H7 (cell line): ENCODE measurements at places on chromosomes 11 and 22. TPM values are rescaled to one million over a fixed set of nuclear protein-coding genes. Genes with fewer than 3 reads are reported as not detected.
A peak's percentile ranks its signal among the peaks of the same experiment; 100 is the strongest.

The PITPNM1 gene
- total RNA-seq = 36.9 and 37.5 TPM in 2 replicates

The C1QTNF6 gene
- total RNA-seq = 4.9 and 5.4 TPM in 2 replicates

The GLB1L2 gene
- 3.7 and 4.1 TPM in 2 replicates for total RNA-seq

- peak; percentile 89 for DNase-seq
These were observed 28.8 kb downstream of the PRDM10 start for GRCh38 chr11:129973809-129974208.

GRCh38 chr11:18455686-18456372, at the start of gene LDHAL6A:
Gene LDHAL6A (plus strand): TSS chr11:18455856. CDS start chr11:18456681, 825 bp downstream.
- peak; percentile 51 for DNase-seq

DNA sequence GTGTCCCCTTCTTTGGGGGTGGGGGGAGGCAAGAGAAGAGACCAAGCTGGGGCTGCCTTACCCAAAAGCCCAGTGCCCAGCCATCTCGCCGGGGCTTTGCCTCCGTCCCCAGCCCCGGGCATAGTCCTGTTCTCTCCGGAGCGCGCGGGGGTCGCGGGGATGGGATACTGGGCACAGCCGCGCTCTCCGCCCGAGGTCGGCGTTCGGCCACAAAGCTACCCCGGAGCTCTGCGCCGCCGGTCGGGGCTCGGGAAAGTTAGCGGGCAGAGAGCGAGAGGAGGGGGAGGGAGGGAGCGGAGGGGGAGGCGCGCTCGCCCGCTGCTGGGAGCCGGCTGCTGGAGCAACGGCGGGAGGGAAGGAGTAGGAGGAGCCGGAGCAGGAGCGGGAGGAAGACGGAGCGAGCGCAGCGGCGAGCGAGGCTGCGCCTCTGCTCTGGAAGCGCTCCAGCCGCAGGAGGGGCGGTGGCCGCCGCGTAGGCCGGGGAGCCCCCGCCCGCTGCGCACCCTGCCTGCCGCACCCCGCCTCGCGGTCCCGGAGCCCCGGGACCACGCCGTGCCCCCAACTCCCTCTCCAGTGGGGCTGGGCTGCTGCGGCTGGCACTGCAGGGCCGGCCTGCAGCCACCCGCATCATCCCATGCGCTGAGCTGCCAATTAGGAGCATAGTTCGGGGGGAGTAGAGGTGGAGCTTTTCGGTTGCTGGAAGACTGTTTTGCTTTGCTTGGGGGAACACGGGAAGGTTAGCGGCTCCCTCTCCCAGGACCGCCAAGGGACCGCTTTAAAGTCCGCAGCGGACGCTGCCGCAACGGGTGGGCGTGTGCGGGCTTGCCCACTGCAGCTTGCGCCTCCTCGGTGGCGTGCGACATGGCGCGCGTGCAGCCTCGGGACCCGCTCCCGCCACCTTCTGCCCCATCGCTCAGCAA, at the start of gene SCN4B:
Gene SCN4B, minus strand, starts transcription at position 272 of the 920 bp plus-strand sequence. Its CDS starts 150 bp downstream, at position 122.
- DNase-seq = peak; percentile 97

GRCh38 chr11:105786741-105787140, 176.9 kb downstream of the GRIA4 start:
- DNase-seq = peak; percentile 1

DNA sequence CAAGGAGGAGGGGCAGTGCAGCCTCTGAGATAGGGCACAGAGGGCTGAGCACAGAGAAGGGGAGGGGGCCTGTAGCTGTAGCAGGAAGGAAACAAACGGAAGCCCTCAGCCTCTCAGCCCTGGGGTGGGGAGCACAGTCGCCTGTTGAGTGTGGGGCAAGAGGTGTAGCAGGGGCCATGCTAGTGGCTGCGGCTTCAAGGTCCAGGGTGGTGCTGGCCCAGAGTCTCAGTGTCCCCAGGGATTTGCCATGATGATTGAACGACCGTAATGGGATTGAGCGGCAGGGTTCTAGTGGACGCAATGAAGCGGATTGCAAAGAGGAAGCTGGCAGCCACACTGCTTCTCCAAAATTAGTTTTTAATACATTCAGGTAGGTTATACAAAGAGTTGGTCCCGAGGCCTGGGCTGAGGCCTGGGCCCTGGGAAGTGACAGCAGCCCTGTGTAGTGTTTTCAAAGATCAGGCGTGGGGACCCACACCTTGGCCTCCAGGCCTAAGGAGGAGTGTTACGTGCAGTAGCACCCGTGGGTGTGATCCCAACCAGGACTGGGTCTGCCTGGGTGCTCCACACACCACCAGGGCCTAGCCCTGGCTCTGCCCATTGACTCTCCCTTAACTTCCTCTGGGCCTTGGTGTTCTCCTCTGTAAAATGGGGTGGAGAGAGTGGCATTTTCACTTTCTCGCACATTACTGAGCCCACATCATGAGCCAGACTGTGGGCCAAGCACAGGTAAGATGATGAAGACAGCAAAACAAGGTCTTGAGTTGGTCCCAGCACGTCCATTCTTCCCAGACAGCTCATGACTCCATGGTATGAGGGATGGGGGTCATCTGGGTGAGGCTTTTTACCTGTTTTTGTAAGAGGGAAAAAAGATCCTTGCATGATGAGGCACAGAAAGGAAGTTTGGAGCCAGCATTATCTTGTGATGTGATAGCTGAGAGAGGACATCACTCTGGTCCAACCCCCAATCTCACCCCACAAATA, 13.1 kb downstream of the LRRC32 start:
- DNase-seq = peak; percentile 60

GRCh38 chr11:19093976-19094375, 23.0 kb upstream of the ZDHHC13 start:
- no peak for DNase-seq

- DNase-seq = no peak
These were observed 9.0 kb downstream of the SYT12 start for GRCh38 chr11:67031791-67032561.

- no peak for DNase-seq
These were observed 5.5 kb downstream of the SLC35F2 start for GRCh38 chr11:107853070-107853469.

DNA sequence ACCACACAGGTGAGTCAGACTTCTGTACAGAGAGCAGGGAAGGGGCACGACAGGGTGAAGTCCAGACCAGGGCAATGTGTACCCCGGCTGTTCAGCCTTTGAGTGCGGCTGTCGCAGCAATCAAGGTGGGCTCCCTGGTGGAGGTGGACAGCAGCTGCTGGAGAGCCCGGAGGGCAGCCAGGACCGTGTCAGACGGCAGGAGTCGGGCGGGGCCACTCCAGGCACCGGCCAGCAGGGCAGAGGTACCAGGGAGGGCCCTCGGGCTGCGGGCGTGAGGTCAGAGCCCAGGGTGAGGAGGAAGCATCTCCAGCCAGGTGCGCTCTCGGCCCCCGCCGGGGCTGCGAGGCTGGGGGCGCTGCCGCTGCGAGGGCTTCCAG, 802 bp upstream of the PIM3 start:
- no peak for DNase-seq

DNA sequence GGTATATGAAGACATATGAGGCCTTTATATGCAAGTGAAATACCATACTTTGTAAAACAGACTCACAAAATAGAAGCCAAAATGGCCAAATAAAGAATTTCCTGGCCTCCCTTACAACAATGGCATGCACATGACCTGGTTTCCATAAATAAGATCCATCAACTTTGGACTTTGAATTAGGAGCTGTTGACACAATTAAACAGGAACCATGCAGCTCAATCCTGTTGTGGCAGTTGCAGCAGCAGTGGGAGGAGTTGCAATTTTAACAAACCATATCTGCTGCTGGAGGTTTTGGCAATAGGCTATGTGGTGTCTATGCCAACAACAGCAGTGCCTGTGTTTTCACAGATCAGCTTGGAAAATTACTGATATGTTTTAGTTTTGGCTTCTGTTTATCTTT, 818.6 kb downstream of the FAM181B start:
- DNase-seq = no peak

GRCh38 chr11:14417186-14417585, 58.2 kb upstream of the RRAS2 start:
- DNase-seq = no peak

GRCh38 chr11:44789496-44789895, 62.7 kb downstream of the TSPAN18 start:
- no peak for DNase-seq

DNA sequence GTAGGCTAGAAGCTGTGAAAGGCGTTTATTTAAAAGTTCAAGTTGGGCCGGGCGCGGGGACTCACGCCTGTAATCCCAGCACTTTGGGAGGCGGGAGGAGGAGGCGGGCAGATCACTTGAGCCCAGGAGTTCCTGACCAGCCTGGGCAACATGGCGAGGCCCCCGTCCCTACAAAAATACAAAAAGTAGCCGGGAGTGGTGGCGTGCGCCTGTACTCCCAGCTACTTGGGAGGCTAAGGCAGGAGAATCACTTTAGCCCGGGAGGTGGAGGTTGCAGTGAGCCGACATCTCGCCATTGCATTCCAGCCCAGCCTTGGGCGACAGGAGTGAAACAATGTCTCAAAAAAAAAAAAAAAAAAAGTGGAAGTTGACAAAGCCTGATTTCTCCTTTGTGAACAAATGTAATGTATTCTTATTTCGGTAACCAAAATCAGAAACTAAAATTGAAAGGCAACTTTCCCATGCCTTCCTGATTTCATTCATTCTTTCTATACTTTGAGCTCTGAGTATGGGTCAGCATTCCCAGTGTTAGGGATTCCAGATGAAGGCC, 825 bp downstream of the PTPMT1 start:
- no peak for DNase-seq

DNA sequence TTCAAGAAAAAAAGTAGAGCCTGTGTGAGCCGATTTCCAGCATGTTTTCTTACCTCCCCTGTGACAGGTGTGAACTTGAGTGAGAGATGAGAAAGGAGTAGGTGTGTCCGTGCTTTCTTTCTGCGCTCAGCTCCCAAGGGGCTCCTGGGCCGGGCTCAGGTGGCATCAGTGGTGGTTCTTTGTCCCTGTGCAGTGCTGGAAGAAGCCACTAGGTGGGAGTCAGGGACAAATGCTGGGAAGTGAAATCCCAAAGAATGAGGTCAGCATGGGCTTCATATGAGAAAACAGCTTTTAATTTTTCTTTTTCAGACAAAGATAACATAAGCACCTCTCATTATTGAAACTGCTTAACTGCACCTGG, 57.8 kb downstream of the PPFIBP2 start:
- peak; percentile 75 for DNase-seq
